ENCODE measurements at places on chromosomes 13 and 19. TPM values are rescaled to one million over a fixed set of nuclear protein-coding genes. Genes with fewer than 3 reads are reported as not detected.

CHAF1A gene
- total RNA-seq = 120 TPM

SLITRK1 gene
- 1.6 TPM for total RNA-seq

SLC6A16 gene
- 7.4 TPM for total RNA-seq

- H3K4me3 ChIP-seq = no peak overlapping the region
- no peak overlapping the region for H3K27ac ChIP-seq
- no peaks in the 10 kb centered on the region for H3K36me3 ChIP-seq
These were observed 9.9 kb upstream of the FUT5 start for GRCh38 chr19:5880196-5880595.

DNA sequence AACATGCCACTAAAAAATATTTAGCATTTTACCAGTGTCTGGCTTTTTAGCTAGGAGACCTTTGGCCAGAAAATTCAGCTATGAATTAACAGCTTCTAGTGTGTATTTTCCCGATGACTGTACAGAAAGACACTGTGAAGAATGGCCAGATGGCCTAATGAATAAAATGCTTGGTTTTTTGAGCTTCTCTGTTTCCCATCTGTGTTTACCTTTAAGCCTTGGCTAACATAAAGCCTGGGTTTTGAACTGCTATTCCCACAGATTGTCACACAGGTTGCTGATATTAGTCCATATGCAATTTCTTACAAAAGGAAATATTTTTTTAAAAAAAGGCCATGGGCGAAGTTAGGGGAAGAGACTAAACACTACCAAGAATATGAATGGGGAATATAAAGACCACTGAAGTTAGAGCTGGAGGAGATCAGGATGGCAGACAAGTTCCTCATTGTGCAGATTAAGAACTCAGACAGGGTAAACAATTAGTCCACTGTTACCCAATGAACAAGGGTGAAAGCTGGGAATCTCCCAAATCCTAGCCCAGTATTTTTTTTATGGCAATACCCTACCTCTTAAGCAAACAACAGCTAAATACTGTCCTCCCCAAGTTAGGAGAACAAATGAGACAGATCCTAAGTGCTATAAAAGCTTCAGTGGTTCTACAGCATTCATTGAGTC, 95.1 kb downstream of the DCT start:
- H3K4me1 ChIP-seq = peaks cover 13% of the 10 kb centered on the region
- no peak overlapping the region for H3K27ac ChIP-seq
- H3K36me3 ChIP-seq = no peaks in the 10 kb centered on the region
- no peak for DNase-seq
- H3K27me3 ChIP-seq = peaks cover 2% of the 10 kb centered on the region
